ENCODE measurements at places on chromosomes 3 and 15. TPM values are rescaled to one million over a fixed set of nuclear protein-coding genes. Genes with fewer than 3 reads are reported as not detected.

- DNase-seq, result no peak
Observed at GRCh38 chr15:98775498-98776230, 127.3 kb downstream of the IGF1R start.

DNA sequence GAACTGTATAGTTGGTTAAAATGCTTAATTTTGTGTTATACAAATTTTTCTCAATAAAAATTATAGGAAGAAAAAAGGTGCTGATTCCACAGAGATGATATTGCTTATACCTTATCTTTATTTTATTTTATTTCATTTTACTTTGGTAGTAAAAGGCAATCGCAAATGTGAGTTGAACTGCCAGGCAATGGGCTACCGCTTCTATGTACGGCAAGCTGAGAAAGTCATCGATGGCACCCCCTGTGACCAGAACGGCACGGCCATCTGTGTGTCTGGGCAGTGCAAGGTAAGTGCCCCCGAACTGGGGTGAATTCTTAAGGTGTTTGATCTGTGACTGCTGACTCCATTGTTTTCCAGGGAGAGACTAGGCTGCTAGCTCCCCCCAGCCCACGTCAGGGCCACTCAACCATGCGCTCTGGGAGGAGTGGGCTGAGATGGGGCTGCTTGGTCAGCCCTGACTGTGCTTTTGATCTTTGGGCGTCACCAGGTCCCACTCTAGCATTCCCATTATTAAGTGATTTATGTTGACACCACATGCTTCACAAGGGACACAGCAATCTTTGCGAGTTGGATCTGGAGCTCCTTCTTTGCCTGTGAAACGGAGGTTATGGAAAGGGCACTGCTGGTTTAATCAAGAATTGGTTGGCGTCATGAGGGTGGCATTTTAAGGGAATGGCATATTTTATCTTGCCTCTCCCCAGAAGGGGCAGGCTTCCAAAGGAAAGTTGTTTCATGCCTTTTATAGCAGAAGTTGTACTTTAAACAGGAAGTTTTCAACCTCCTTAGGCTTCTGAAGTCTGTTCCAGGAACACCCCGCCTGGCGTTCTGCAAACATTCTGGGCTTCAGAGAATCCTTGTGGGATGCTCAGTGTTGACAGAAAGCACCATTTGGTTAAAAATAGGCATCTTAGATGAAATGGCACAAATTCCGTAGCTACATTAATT lies 296.5 kb downstream of the THSD4 start:
- DNase-seq, result peak; percentile 13

DNA sequence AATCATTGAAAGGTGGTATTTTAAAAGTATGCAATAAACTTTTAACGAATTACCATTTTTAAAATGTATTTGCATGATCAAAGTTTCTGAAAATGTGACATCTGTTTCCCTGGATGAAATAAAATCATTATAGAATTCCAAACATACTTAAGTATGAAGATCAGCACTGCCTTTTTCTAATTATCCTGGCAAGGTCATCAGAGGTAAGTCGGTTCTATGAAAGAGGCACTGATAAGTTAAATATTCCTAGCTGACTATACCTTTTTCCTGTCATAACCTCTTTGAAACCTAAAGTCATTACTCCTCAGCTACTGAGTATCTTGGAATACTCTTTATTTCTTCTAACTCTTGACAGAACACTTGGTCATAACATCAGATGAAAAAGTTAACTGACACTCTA lies 406.1 kb upstream of the ALCAM start:
- no peak for DNase-seq

CPN2 gene
- not detected for total RNA-seq

- DNase-seq, result no peak
Observed at GRCh38 chr3:10722911-10723310, 93.1 kb upstream of the SLC6A11 start.

DNA sequence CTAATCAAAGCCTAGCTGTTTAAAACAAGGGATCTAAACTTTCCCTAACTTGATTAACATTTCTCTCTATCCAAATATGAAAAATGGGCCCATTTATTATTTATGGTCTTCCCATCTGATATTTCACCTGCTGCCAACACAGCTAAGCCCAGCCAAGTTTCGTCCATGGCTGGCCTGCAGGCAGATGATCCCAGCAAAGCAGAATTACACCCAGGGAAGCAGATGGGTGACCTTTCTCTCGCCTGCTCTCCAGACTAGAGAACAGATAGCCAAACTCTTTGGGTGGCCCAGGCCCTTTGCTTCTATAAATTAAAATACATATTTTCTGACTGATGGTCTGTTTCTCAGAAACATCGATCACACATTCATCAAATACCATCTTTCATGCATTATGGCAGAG lies 1038.8 kb downstream of the AGBL1 start:
- DNase-seq, result no peak

DNA sequence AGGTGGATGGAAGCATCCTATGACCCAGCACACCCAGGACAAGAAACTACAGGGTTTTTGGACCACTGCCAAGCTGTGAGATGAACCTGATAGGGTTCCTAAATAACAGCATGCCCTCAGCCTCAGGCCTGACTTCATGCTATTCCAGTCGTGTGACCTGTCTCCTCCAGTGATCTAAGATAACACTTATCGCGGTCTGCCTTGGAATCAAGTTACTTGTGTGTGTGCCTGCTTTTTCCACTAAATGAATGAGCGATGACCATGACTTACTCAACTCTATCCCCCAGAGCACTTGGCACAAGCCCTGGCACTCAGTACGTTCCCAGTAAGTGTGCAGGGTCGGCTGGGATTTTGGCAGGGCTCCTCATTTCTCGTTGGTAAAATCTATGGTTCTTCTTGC lies 172.7 kb upstream of the TP63 start:
- no peak for DNase-seq

- DNase-seq, result peak; percentile 87
Observed at GRCh38 chr15:78075490-78076230, 1.9 kb downstream of the TBC1D2B start.

DNA sequence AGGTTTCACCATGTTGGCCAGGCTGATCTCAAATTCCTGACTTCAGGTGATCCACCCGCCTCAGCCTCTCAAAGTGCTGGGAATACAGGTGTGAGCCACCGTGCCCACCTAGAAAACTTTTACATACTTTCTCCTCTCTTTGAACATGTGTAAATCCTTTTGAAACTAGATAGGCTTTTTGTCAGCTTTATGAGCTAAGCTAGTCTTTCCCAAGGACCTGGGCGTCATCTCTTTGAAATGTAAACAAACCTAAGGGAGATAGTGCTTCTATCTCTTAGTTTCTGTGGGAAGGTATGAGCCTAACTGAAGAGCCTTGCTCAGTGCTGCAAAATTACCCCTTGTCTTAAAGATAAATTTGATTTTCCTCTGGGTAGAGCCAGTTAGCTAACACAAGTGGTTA lies 4.8 kb downstream of the CX3CR1 start:
- DNase-seq, result no peak

GRCh38 chr15:100859970-100860828 lies 19.4 kb upstream of the ALDH1A3 start:
- no peak for DNase-seq

GRCh38 chr3:194203482-194204041 lies 67.6 kb downstream of the HES1 start:
- no peak for DNase-seq
